WTC11 (cell line): ENCODE measurements at places on chromosomes 16 and 17. TPM values are rescaled to one million over a fixed set of nuclear protein-coding genes. Genes with fewer than 3 reads are reported as not detected.

- H3K27me3 ChIP-seq = no peaks in the 10 kb centered on the region
- H3K27ac ChIP-seq = no peak overlapping the region
- H3K4me3 ChIP-seq = no peak overlapping the region
These were observed 370.2 kb upstream of the MAF start for GRCh38 chr16:79970551-79971236.

- DNase-seq = no peak
- no peak overlapping the region for H3K27ac ChIP-seq
- H3K27me3 ChIP-seq = no peaks in the 10 kb centered on the region; the same call in 1 of the 2 replicates
- peaks cover 44% of the 10 kb centered on the region for H3K4me1 ChIP-seq
- H3K4me3 ChIP-seq = no peak overlapping the region
These were observed 282.2 kb downstream of the MAF start for GRCh38 chr16:79318143-79318899.

Gene C17orf107
- total RNA-seq = 8.2 to 8.7 TPM (median 8.7 TPM) in 3 replicates

Gene CD300E
- total RNA-seq = not detected in 3 replicates

GRCh38 chr17:18156171-18156975, 27.3 kb upstream of the ALKBH5 start:
- H3K4me3 ChIP-seq = no peak overlapping the region
- H3K27me3 ChIP-seq = no peaks in the 10 kb centered on the region; the same call in 1 of the 2 replicates
- H3K27ac ChIP-seq = no peak overlapping the region
- no peak for DNase-seq

GRCh38 chr16:15732416-15732815, 82.4 kb downstream of the NDE1 start:
- no peak for DNase-seq
- no peaks in the 10 kb centered on the region for H3K27me3 ChIP-seq
- peaks cover 6% of the 10 kb centered on the region for H3K4me1 ChIP-seq
- no peak overlapping the region for H3K4me3 ChIP-seq
- H3K36me3 ChIP-seq = no peaks in the 10 kb centered on the region

DNA sequence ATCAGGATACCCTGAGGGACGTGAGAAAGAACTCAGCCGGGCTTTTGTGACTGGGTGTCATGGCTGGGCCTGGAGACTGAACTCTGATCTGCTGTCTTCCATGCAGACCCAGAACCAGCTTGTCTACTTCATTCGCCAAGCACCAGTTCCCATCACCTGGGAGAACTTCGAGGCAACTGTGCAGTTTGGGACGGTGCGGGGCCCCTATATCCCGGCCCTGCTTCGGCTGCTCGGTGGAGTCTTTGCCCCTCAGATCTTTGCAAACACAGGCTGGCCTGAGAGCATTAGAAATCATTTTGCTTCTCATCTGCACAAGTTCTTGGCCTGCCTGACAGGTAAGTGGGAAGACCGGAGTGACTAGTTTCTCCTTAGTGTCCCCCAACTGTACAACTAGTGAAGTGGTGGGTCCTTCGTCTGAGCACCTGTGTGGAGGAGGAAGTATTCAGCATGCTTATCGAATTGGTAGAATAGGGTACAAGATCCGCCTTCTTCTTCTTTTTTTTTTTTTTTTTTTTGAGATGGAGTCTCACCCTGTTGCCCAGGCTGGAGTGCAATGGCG, 15.5 kb downstream of the DNAH2 start:
- H3K27ac ChIP-seq = no peak overlapping the region
- no peak for DNase-seq
- no peaks in the 10 kb centered on the region for H3K36me3 ChIP-seq
- H3K4me3 ChIP-seq = no peak overlapping the region

DNA sequence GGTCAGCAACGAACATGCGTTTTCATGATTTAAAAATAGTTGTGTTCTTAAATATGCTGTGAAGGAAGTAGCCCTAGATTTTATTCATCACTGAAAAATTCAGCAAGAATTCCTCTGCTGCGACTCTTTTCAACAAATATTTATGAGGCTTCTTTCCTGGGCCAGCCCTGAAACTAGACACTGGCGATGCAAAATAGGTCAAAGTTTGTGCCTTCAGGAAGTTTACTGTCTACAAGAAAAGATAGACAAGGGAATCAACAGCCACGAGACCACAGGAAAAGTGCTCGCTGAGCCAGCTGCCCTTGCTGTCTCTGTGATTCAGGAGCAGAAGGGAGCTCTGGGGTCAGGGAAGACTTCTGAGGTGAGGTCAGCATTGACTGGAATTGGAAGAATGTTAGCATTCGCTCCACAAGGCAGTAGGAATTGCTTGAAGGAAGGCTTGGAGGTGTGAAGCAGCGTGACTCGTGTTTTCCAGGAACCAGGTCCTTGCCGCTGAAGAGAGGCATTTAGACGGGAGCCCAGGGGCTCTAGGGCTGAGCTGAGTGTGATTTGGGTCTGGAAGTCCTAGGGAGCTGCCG, 1.9 kb upstream of the RPL26 start:
- peaks cover 32% of the 10 kb centered on the region for H3K36me3 ChIP-seq
- H3K27ac ChIP-seq = peak overlapping the region; percentile 67
- DNase-seq = peak; percentile 23

Gene HAS3
- 54.4 to 66.9 TPM (median 56.0 TPM) in 3 replicates for total RNA-seq

DNA sequence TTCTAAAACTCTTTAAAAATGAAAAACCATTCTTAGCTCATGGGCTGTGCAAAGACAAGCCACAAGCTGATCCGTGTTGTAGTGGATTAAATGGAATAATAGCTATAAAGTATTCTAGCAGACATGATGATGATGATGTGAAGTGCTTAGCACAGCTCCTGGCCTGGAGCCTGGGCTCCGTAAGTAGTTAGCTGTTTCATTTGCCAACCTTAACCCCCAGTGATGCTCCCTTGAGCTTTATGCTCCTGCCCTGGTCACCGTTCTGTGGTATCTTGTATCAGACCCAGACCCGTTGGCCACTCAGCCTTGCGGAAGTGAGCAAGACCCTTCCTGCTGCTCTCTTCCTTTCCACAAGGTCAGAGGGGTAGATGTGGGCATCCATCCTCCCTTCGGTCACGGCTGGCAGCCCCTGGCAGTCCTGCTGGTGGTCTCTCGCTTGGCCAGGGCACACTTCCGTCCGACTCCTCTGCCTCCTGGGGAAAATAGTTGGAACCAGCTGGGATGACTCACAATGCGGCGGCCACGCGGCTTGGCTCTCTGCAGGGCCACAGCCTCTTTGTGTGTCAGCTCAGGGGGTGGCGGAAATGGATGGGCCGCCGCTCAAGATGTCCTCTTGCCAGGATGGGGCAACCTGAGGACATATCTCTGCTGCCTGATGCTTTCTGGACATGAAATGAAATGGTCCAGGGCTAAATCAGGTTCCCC, 79.1 kb downstream of the GPR139 start:
- no peak for DNase-seq
- no peak overlapping the region for H3K27ac ChIP-seq
- H3K4me1 ChIP-seq = peaks cover 15% of the 10 kb centered on the region
- H3K36me3 ChIP-seq = no peaks in the 10 kb centered on the region

Gene USB1
- total RNA-seq = 67.1 to 75.2 TPM (median 69.6 TPM) in 3 replicates

DNA sequence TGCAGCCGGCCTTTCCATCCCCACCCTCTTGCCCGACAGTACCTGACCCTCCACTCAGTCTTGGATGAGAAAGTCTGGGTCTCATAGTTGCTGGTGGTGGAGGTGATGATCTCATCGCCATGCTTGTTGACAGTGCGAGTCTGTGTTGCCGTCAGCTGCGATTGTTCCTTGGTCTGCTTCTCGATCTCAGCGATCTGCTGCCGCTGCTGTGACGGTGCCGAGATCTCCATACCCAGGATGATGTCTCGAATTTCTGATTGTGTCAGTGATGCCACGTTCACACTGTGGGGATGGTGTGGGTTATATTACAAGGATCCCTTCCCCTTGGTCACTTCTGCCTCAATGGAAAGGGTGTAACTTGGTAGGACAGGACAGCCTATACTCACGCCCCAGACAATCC, 4.1 kb upstream of the RILP start:
- H3K27me3 ChIP-seq = no peaks in the 10 kb centered on the region
- H3K4me1 ChIP-seq = no peaks in the 10 kb centered on the region
- no peak overlapping the region for H3K4me3 ChIP-seq
- no peak overlapping the region for H3K27ac ChIP-seq
- DNase-seq = no peak
- H3K36me3 ChIP-seq = peaks cover 77% of the 10 kb centered on the region

GRCh38 chr17:79464318-79465010, 146.4 kb downstream of the RBFOX3 start:
- no peaks in the 10 kb centered on the region for H3K27me3 ChIP-seq
- H3K36me3 ChIP-seq = no peaks in the 10 kb centered on the region
- H3K4me1 ChIP-seq = peaks cover 9% of the 10 kb centered on the region
- DNase-seq = no peak
- H3K27ac ChIP-seq = no peak overlapping the region

Gene CHST5
- 0.71 to 0.89 TPM in 2 of 3 replicates, not detected in the other for total RNA-seq

DNA sequence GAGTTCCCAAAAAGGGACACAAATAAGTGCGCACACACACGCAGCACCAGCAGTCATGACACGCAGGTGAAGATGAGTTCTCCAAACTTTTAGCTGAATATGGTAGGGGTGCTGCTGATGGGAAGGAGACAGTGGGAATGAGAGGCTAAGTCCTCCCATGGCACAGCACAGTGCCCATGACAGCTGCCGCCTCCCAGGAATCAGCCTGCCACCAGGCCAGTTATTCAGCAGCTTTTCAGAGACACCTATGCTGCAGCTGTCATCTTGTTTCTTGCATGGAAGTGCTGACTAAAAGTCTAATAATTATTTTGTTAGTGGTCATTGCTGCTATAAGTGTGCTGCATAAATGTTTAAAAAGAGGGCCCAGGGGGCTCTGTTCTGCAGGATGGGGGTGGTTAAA, 12.2 kb downstream of the WFIKKN2 start:
- no peak overlapping the region for H3K4me3 ChIP-seq
- no peak overlapping the region for H3K27ac ChIP-seq
- no peaks in the 10 kb centered on the region for H3K27me3 ChIP-seq
- no peaks in the 10 kb centered on the region for H3K36me3 ChIP-seq

Gene SLC5A11
- 0.11 to 0.23 TPM in 2 of 3 replicates, not detected in the other for total RNA-seq

DNA sequence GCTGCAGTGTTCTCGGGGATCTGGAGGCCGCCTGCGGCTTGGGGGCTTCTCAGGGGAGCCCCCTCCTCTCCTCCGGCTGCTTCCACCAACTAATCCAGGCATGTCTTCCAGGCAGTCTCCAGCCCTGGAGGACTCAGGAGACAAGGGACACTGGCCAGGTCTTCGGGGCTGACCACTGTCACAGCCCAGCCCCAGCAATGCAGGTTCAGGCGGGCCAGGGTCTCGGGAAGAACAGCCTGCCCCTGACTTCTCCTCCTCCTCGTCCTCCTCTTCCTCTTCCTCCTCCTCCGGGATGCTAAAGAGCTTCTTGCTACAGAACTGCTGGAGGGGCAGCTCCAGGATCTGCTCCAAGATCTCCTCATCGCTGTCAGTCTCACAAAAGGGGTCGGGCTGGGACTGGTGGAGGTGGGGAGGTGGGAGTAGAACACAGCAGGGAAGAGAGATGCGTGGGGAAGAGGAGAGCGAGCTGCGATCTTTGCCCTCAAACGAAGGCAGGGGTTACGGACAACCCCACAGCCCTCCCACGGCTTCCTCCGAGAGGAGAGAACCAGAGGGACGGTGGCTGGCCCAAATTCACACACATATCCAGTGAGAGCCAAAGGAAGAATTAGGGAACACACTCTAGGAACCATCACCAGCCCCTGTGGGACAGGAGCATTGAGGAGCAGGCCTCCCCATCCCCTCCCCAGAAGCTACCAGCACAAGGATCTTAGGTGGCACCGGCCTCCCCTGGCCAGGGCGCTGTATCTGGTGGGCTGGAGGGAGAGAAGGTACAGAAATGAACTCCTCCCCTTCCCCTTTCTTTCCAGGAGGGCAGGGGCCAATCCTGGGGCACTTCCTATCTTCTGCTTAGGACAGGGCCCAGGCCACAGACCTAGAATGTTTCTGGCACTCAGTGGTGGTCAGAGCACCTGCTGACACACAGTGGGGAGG, 19.3 kb downstream of the TSPOAP1 start:
- no peaks in the 10 kb centered on the region; the same call in 1 of the 2 replicates for H3K27me3 ChIP-seq
- H3K4me1 ChIP-seq = peaks cover 7% of the 10 kb centered on the region
- H3K27ac ChIP-seq = no peak overlapping the region
- H3K36me3 ChIP-seq = no peaks in the 10 kb centered on the region
- H3K4me3 ChIP-seq = no peak overlapping the region
- no peak for DNase-seq

Gene ATP1B2
- 29.1 to 37.5 TPM (median 35.9 TPM) in 3 replicates for total RNA-seq

- DNase-seq = no peak
- no peaks in the 10 kb centered on the region; the same call in 1 of the 2 replicates for H3K27me3 ChIP-seq
- H3K36me3 ChIP-seq = no peaks in the 10 kb centered on the region
- no peak overlapping the region for H3K4me3 ChIP-seq
These were observed 7.7 kb upstream of the CIBAR2 start for GRCh38 chr16:85120006-85120340.

DNA sequence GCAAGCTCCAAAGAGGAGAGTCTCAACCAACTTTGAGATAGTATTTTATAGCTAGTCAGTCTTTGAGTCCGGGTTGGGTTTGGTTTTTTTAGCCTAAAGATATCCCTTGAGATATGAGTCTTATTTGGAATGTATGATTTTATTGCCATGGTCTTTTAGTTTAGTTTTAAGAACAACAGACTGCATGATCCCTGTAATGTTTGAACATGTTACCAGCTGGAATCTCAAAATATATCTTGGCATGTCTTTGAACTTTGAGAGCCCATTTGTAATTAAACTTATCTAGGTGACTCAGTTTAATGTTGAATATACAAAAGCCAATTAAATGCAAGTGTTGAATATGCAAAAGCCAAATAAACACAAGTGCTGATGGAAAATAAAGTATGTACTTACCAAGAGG, 100.6 kb downstream of the TANGO6 start:
- DNase-seq = no peak
- no peaks in the 10 kb centered on the region for H3K4me1 ChIP-seq
- no peaks in the 10 kb centered on the region for H3K27me3 ChIP-seq
- H3K4me3 ChIP-seq = no peak overlapping the region
- peaks cover 13% of the 10 kb centered on the region for H3K36me3 ChIP-seq

Gene CFAP119
- total RNA-seq = 4.6 to 6.6 TPM (median 6.2 TPM) in 3 replicates

DNA sequence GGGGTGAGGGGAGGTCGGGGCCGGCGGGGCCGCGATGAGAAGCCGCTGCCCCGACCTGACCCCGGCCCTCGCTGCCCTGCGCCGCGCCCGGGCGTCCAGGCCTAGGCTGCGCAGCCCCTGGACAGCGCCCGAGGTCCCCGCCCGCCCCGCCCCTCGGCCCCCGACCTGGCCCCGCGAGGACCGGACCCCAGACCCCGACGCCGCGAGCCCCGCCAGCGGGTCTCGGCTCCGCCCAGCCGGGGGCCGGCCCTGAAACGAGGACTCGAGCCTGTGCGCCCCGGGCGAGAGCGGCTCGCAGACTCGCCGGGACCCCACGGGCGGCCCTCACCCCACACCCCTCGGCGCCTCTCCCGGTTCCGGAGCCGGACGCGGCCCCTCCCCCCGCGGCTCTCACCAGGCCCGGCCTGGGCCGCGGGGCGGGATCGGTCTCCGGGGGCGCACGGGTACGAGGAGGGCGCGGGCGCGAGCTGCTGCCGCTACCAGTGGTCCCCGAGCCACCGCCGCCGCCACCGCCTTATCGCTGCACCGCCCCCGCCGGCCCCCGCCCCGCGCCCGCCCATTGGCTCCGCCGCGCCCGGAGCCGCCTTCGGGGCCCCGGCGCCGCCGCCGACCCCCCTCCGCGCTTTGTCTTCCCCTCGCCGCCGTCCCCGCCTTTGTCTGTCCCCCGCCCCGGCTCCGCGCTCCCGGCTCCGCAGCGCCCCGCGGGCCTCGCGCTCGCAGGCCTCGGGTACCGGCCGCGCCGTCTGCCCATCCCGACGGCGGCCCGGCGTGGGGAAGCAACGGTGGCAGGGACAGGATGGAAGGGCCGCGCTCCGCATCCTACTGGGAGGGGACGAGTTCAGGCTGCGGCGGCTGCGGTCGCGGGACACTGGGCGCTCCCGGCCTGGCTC, at the start of gene LIMD2:
LIMD2 (minus strand) TSS at position 488 of the 890 bp plus-strand sequence. CDS start 827 bp downstream, outside the sequence.
- H3K27me3 ChIP-seq = peaks cover 6% of the 10 kb centered on the region; the same call in 1 of the 2 replicates
- peaks cover 17% of the 10 kb centered on the region for H3K36me3 ChIP-seq
- peak; percentile 76 for DNase-seq
- H3K27ac ChIP-seq = no peak within 1 kb of the TSS
- peaks cover 49% of the 10 kb centered on the region for H3K4me1 ChIP-seq

Gene SPAG5
- total RNA-seq = 120 to 146 TPM (median 125 TPM) in 3 replicates
